ENCODE measurements at places on chromosomes 6 and 20. TPM values are rescaled to one million over a fixed set of nuclear protein-coding genes. Genes with fewer than 3 reads are reported as not detected.

PLAGL2 gene
- total RNA-seq: 1.5 TPM

ZGPAT gene
- total RNA-seq: 15.2 TPM

TSBP1 gene
- not detected for total RNA-seq

ZC3H12D gene
- under 0.01 TPM for total RNA-seq

TRIM15 gene
- total RNA-seq: not detected

ADGB gene
- total RNA-seq: not detected

CNR1 gene
- total RNA-seq: 0.28 TPM

SS18L1 gene
- 10.1 TPM for total RNA-seq

C2 gene
- 6.8 TPM for total RNA-seq

GPR6 gene
- total RNA-seq: not detected

TP53TG5 gene
- total RNA-seq: not detected
